ENCODE measurements at places on chromosomes 2 and 18.

- DNase-seq = no peak
Measured at GRCh38 chr18:76679945-76680344, 142.4 kb upstream of the ZNF236 start.

- DNase-seq = no peak
Measured at GRCh38 chr2:25421289-25421688, 79.6 kb upstream of the DNMT3A start.

- no peak for DNase-seq
Measured at GRCh38 chr2:163467251-163467630, 268.6 kb downstream of the FIGN start.

DNA sequence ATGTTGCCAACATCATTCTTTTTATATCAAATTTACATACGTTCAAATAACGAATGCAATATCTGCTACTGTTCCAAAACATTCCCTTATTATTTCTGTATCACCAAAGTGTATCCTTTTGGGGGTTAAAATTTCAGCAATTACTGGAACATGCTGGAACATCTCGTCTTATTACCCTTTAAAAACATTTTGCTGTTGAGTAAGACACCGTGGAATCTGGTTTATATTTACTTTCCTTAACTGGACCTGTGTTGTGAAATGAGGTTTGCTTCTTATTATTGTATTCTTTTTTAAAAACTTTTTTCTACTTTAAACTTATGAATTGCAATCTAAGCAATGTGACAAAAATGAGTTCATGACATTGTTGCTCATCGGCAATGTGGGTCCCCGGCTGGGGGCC lies 87.4 kb upstream of the PTPRM start:
- no peak for DNase-seq

DNA sequence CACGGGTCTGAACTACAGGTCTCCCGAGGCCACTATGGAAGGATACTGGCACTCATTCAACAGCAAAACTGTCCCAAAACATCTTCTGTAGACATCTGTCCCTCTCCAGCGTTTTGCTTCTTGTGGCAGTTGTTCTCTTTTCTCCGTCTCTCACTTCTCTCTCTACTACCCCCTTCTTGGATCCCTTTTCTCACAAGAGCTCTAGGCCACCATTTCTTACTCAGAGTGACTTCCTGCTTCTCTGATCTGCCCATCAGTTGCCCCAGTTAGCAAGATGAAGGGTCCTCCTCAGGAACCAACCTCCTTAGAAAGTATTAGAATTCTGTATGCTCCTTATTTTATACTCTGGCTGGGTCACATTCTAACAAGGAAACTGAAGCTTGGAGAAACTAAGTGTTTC lies 32.6 kb downstream of the BCL2 start:
- DNase-seq = no peak

DNA sequence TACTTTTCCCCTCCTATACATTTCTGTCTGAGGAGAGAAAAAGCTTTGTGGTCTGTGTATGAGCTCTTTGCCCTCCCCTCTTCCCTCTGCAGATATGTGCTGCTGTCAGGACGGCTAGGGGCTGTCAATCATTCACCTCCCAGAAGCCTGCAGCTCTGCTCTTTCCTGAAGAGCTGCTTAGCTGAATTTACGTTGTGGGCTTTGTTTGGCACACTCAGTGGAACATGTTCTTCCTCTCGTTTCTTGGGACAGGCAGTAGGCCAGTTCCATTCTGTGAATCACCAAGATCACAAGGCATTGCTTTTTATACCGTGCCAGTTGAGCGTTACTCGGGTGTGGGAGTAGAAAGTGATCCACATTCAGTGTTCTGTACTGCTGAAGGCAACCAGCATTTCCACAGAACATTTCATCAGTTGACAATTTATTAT lies 136.7 kb downstream of the LAMA3 start:
- no peak for DNase-seq

- DNase-seq = peak; percentile 35
Measured at GRCh38 chr2:46776687-46777327, 138.8 kb downstream of the MCFD2 start.

GRCh38 chr2:26886736-26887135 lies 38.8 kb downstream of the DPYSL5 start:
- DNase-seq = no peak

GRCh38 chr2:22907330-22907729 lies 477.6 kb upstream of the KLHL29 start:
- no peak for DNase-seq

DNA sequence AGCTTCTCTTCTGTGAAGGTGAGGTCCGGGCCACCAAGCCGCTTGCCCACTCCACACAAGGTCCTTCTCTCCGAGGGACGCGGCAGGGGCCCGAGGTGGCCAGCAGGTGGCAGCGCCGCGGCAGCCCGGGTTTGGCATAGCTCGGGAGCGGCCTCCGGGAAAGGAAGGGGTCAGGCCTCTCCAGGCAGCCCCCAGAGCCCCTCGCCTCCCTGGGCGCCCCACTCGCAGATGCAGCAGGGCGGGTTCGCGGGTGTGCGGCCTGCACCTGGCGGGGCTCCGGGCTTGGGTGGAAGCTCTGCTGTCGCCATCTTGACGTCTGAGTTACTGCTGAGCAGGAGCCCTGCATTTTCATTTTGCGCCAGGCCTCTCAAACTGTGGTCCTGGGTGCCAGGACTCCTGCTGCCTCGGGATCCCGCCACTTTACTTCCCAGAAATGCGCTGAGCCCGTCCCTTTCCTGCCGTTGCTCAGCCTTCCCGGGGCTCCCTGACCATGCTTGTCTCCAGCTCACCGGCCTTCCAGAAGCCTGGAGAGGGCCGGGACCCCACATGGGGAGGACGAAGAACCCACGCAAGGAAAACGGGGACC lies 18.6 kb upstream of the NCL start:
- peak; percentile 76 for DNase-seq

DNA sequence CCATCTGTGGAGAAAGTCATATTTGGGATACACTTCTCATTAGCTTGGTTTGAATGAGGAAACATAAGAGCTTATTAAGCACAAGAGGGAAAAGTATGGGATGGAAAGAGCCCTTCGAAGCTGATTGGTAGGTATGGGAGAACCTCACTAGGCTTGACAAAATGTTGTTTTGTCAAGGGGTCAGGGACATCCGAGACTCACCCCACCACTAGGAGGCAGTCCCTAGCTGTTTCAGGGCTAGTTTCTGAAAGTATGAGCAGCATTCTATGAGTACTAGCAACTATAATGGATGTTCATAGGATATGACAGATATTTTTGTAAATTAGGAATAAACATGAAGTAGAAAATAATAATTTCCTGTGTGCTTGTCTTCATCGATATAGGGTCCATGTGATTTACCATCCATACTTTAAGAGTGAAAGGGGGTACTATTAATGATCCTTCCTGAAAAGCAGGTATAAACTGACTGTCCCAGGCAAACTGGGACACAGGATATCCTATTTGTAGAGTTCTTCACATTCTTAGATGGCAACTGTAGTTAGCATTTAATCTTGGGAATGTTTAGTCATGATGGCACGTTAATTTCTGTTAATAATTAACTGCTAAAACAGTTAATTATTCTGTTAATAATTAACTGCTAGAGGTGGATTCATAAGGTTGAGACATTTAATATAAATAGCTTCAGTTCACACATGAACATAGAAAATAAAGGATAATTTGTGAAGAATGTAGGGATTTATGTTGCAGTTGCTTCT lies 28.4 kb downstream of the OTX1 start:
- DNase-seq = no peak

GRCh38 chr2:68800517-68800916 lies 65.9 kb downstream of the ARHGAP25 start:
- no peak for DNase-seq

GRCh38 chr2:32064021-32064601 lies 755 bp downstream of the SPAST start:
- DNase-seq = no peak

DNA sequence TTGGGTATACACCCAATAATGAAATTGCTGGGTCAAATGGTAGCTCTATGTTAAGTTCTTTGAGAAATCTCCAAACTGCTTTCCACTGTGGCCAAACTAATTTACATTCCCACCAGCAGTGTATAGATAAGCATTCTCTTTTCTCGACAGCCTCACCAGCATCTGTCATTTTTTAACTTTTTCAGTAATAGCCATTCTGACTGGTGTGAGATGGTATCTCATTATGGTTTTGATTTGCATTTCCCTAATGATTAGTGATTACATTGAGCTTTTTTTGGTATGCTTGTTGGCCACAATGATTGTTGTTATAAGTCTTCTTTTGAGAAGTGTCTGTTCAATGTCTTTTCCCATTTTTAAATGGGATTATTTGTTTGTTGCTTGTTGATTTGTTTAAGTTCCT lies 50.4 kb upstream of the EPAS1 start:
- no peak for DNase-seq

DNA sequence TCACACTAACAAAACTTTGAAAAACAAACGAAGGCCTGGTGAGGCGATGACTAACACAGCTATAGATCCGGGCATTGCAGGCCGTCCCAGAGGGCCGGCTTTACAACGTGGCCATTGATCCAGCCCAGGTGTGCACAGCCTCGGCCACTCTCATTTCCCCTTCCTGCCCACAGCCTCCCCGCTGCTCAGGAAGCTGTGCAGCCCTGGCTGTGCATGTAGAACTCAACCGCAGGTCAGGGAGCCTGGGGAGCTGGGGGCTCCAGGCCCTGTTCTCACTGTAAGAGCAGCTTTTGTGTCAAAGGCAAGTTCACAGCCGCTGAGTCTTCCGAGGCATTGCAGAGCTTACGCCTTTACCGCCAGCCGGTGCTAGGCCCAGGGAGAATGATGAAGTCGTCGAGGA lies 87.2 kb downstream of the LONRF2 start:
- no peak for DNase-seq

DNA sequence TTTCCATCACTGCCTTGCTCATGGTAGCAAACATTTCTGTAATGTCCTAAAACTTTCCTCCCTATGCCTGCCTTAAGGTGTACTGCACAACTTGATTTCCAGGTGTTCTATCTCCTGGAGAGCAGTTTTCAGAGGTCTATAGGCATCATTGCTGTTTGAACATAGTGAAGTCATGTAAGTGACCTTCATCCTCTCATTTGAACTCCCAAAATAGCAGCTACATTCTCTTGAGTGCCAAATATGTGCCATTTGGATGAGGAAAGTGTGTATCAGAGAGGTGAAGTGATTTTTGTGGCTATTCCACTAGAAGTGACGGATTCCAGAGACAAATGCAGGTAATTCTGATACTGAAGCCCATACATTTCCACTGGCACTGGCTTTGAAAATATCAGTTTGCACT lies 3.4 kb downstream of the PPP1R1C start:
- no peak for DNase-seq

GRCh38 chr2:177689623-177690022 lies 297.1 kb downstream of the AGPS start:
- DNase-seq = no peak

- DNase-seq = no peak
Measured at GRCh38 chr2:172013396-172013795, 13.6 kb downstream of the METAP1D start.

DNA sequence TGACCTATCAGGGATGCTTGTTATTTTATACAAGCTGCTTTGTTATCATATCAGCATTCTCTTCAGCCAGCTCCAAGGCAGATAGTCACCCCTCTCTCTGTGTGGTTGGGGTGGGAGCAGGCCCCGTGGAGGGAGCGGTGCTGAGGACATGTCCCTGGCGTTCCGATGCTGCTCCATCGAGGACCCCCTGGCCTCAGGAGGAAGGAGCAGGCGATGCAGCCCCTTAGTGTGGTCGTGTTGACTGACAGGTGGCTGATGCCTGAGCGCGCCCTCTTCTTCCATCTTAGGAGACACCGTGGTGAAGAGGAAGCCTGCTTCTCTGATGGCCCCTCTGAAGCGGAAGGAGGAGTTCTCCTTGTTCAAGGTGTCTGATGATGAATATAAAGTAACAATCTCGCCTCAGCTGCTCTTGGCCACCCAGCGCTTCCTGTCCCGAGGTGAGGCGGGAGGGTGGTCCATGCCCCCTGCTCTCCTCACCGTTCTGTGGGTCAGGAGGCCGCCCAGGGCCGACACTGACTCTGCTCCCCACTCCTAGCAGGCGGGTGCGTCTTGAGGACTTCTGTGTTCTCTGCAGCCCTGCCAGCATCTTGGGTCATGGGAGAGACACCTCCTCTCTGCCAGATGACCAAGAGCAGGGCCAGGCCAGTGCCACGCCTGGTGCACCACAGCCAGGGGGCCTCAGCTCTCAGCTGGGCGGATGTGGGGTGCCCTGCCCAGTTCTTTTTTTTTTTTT lies 10.6 kb downstream of the CNNM3 start:
- no peak for DNase-seq

DNA sequence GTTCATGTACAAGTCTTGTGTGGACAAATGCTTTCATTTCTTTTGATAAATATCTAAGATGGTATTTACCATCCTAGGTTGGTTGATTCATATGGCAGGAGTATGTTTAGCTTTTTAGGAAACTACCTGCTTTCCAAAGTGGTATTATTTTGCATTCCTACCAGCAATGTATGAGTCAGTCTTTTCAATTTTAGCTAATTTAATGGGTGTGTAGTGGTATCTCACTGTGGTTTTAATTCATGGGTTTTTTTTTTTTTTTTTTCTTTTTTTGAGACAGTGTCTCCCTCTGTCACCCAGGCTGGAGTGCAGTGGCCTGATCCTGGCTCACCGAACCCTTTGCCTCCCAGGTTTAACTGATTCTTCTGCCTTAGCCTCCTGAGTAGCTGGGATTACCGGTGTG lies 4.2 kb downstream of the ZNF512 start:
- no peak for DNase-seq

- DNase-seq = no peak
Measured at GRCh38 chr2:22697054-22697788, 687.8 kb upstream of the KLHL29 start.

GRCh38 chr18:35971661-35972196 lies 750 bp upstream of the RMP24 start:
- DNase-seq = no peak

DNA sequence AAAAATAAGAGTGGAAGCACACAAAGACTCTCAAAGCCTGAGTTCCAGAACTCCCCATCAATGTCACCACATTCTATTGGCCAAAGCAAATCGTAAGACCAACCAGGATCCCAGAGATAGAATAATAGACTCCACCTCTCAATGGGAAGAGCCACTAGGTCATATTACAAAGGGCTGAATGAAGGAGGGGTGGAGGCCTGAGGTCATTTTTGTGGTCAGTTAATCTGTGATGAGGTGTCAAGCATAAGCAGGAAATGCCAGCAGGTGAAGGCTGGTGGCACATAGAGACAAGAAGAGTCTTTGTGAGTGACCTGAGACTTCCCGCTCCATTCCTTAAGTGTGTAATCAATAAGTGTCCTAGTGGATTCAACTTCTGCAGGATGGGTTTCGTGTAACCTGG lies 144.3 kb downstream of the TFCP2L1 start:
- DNase-seq = no peak
